ENCODE measurements at places on chromosomes 11 and 22.
A peak's percentile ranks its signal among the peaks of the same experiment; 100 is the strongest.

DNA sequence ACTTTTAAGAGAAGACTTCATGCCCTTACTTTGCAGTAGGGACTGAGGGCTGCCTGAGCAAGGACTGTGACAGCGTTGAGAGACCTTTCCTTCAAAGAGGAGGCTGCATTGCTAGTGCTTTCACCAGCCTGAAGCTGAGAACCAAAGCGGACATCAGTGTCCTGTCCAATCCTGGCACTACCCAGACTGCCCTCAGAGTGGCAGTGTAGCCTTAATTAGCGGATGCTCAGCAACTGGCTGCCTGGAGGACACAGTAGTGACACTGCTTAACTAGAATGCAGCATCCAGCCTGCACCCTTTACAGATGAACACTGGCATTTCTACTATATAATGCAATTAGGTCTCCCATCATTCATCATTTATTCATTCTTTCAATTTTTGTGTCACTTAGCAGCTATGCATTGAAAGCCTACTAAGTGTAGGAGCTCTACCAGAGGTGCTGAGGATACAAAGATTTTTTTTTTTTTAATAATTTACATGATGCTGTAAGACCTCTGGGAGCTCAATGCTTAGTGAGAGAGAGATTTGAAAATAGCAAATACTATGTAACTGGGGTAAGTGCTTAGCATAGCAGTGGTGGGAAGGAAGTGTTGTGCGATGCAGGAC is 36.9 kb upstream of the SLC36A4 start:
- DNase-seq: peak; percentile 69

GRCh38 chr11:64661146-64661545 is 61.9 kb downstream of the NRXN2 start:
- DNase-seq: no peak

GRCh38 chr11:72222106-72222891 is 2.3 kb upstream of the INPPL1 start:
- DNase-seq: peak; percentile 49

DNA sequence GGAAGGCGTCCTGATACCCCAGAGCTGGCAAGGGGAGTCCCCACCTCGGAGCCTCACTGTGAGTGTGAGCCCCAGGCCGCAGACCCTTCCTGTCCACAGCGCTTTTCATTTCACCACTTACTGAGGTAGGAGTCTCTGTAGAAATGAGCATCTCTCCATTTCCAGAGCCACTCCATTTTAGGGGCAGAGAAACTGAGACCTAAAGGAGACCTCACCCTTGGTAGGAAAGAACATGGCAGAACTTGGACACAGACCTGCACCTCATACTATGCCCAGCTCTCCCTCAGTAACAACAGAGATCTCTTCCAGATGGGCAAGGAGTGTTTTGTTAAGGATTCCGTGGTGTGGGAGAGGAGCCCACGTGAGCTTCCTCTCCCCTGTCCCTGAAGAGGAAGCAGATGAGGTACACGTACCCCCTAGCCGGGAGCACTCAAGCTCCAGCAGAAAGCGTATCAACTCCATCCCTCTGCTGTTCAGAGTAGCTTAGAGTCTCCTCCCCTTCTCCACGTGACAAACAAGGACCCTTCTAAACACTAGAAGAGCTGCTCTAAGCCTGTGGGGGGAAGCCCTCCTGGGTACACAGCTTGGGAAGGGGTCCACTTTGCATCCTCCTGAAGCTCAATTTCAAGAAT is 532 bp upstream of the VSIG2 start:
- DNase-seq: no peak

GRCh38 chr22:39814899-39815298 is 78.7 kb downstream of the ENTHD1 start:
- DNase-seq: no peak

- no peak for DNase-seq
Measured at GRCh38 chr11:75565221-75565814, 3.3 kb downstream of the SERPINH1 start.

- DNase-seq: peak; percentile 13
Measured at GRCh38 chr22:47810505-47811500, 1048.4 kb downstream of the TBC1D22A start.

GRCh38 chr22:26724414-26724813 is 67.0 kb downstream of the MIAT start:
- DNase-seq: no peak

DNA sequence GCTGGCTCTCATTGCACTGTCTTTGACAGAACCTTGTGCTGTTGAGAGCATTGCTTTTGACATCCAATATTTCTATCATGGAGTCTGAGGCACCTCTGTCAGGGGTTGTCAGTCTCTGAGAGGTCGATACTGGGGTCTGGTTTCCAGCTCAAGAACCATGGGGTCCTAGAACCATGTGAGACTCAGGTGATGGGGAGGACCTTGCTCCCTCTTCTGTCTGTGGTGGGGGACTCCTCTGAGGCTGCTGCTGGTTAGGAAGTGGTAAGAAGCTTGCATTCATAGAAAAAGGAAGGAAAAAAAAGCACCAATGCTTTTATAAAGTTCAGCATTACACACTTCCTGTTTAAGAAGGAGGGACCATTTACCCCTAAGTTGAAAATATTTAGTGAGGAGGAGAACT is 91.8 kb upstream of the CD44 start:
- no peak for DNase-seq

- DNase-seq: no peak
Measured at GRCh38 chr11:11456866-11457265, 103.8 kb upstream of the CSNK2A3 start.

- DNase-seq: no peak
Measured at GRCh38 chr22:23184764-23185113, 4.4 kb downstream of the BCR start.

GRCh38 chr11:34316347-34317035 is 41.3 kb downstream of the ABTB2 start:
- DNase-seq: no peak

- no peak for DNase-seq
Measured at GRCh38 chr22:21946262-21946925, 6.3 kb downstream of the PPM1F start.

- no peak for DNase-seq
Measured at GRCh38 chr22:31339148-31339832, 6.9 kb downstream of the PATZ1 start.

- no peak for DNase-seq
Measured at GRCh38 chr11:125594958-125595357, 2.3 kb downstream of the STT3A start.

DNA sequence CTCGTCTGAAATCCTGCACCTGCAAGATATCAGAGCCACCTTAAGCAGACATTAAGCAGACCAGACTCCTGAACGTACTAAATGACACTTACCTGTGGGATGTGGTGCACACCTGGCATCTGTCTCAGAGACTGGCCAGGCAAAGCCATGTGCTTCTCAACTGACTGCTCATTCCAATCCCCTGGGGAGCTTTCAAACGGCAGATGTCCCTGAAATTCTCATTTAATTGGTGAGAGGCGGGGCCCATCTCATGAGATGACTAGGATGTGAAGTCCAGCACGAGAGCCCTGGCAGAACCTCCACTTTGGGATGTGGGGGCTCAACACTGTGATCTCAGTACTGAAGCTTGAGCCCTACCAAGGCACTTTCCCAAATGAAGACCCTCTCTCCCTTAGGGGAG is 84.9 kb upstream of the HMGXB4 start:
- DNase-seq: no peak

- no peak for DNase-seq
Measured at GRCh38 chr11:10628508-10629236, 60.2 kb upstream of the LYVE1 start.

GRCh38 chr11:47393163-47394049 is 15.0 kb upstream of the SLC39A13 start:
- peak; percentile 53 for DNase-seq

- DNase-seq: no peak
Measured at GRCh38 chr22:48566741-48567140, 1260.9 kb downstream of the BRD1 start.

- no peak for DNase-seq
Measured at GRCh38 chr11:9662273-9662672, 1.6 kb upstream of the SWAP70 start.

DNA sequence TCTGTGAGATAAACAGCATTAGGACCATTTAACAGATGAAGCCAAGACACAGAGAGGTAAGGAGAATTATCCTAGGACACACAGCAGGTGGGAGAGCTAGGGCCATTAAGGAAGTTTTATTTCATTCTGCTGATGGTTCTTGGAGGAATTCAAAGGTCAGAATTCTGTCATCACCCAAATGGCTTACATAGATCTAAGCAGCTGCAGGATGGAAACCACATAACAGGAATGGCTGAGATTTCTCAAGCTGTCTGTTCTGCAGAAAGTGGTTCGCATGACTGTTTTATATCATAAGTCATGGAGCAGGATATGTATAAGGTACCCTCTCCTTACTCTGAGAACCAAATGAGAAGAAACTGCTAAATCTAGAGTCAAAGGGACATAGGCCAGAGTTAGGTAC is 163.2 kb upstream of the NARS2 start:
- DNase-seq: no peak

DNA sequence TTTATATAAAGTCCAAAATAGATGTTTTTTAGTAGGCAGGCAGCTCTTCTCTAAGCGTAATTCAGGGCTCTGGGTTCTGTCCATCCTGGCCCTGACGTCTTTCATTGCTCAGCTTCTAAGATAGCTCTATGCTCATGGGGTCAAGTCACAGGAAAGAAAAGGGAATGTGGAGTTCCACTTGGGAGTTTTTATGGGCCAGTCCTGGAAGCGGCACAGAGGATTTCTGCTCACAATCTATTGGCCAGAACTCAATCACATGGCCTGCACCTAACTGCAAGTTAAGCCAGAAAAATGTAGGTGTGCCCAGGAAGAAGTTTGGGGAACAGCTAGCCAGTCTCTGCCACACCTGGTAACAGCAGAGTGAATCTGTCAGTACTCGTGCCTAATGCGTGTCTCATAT is 7.4 kb upstream of the ZBTB16 start:
- no peak for DNase-seq

DNA sequence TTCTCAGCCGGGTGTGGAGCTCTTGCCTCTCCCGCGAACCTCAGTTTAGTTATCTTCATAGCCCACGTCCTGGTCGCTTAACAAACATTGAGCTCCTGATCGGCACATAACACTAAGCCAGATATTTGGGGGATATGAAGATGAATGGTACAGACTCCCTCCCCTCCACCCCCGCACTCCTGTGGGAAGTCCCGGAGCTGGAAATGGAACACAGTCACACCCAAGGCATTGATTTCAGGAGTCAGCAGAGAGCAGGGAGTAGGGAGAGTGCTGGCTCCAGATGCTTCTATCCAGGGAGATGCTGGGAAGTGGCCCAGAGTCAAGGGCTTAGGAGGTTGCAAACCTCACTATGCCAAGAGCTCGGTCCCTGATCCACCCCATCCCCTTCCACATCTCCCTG is 26.1 kb upstream of the CABP7 start:
- no peak for DNase-seq

- DNase-seq: no peak
Measured at GRCh38 chr11:2947744-2948143, 18.5 kb upstream of the PHLDA2 start.

DNA sequence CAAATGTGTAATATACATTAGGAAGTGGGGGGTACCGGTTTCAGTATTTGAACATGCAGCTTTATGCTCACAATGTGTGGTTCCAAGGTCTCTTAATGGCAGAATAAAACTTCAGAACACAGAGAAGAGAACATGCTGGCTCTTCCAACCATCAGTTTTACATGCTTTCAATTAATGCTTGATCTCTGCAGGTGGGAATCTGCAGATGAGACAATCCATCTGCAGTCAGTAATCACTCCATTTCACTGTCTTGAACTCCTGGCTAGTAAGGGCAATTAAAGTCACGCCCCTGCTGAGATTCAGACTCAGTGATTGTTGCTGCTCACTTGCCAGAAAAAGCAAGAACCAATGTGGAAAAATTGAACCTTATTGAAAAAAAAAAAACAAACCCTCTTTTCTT is 945.7 kb downstream of the DLG2 start:
- DNase-seq: no peak

DNA sequence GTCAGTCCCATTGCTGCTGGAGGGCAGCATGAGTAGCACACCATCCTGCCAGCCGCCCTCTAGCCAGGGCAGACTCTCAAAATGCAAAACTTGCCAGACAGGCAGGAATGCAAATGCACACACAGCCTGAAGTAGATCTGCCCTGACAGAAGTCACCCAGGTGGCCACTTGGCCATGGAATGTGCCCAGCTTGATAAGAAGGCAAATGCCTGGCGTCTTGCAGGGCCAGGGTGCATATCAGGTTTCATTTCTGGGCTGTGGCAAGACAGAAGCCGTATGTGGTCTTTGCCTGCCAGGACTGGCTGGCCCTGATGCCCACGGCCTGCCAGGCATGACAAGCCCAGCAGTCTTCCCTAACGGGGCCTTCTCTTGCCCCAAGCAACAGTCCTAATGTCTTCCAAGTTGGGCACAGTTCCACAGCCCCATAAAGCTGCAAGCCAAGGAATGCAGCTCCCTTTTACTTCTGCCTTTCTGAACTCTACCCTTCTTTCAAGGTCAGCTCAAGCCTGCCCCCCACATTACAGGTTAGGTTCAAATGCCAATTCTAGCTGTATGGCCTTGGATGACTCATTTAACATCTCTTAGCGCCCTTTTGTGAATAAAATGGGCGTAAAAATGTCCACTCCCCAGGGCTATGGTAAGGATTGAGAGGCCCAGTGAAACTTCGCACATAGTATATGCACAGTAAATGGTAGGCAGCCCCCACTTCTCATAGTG is 29.7 kb downstream of the POU2AF3 start:
- no peak for DNase-seq

GRCh38 chr11:13271060-13271693 is 6.4 kb upstream of the BMAL1 start:
- DNase-seq: no peak

DNA sequence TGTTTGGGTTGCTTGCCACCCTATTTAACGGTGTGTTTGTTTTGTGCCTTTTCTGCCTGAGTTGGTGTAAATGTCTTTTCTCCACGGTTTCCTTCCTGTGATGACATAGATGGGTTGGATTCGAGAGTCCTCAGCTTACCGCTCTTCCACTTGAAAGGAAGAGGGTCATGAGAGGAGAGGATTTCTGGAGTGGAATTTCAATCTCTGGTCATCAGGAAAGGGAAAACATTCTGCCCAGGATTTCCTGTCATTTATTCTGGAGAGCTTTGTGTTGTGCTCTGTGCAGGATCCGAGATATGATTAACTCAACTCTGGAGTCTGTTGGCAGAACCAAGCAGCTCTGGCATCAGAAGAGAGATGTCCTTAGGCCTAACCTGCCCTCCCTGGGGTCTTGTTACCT is 605.2 kb downstream of the NTM start:
- no peak for DNase-seq

- DNase-seq: no peak
Measured at GRCh38 chr11:18277565-18278271, 11.7 kb downstream of the SAA1 start.

DNA sequence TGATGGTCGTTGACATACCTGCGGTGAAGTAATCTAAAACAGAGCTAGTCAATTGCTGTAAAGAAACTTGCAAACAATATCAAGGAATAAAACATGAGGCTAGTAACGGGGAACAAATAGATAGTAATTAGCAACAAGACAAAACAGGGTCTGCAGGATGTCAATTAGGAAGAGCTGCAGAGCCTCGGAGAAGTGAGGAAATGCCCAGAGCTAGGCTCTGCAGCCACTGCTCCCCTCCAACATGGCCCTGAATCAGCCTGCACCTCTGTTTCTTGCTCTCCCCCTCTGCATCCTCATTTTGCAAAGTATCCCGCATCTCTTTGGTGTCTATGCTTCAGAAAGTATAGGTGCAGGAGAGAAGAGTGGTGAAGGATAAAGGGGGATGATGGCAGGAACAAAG is 507.4 kb upstream of the FAT3 start:
- no peak for DNase-seq

- DNase-seq: no peak
Measured at GRCh38 chr22:23398701-23399366, 181.3 kb downstream of the IGLL1 start.

GRCh38 chr22:35443790-35444684 is 44.1 kb downstream of the MCM5 start:
- DNase-seq: no peak

- no peak for DNase-seq
Measured at GRCh38 chr22:48240148-48240934, 1477.9 kb downstream of the TBC1D22A start.

Measured in activated CD8-positive, alpha-beta memory T cell treated with anti-CD3 and anti-CD28 coated beads, Interleukin-2, amount 50 U/mL, for 48 hours (primary cell).